Stimulated activated CD4-positive, alpha-beta T cell treated with anti-CD3 and anti-CD28 coated beads, Interleukin-4, amount 100 ng/mL, for 4 hours (primary cell): ENCODE measurements at places on chromosomes 2 and 18.

- DNase-seq, result peak; percentile 72
Measured at GRCh38 chr2:25274868-25275574, 66.7 kb downstream of the DNMT3A start.

DNA sequence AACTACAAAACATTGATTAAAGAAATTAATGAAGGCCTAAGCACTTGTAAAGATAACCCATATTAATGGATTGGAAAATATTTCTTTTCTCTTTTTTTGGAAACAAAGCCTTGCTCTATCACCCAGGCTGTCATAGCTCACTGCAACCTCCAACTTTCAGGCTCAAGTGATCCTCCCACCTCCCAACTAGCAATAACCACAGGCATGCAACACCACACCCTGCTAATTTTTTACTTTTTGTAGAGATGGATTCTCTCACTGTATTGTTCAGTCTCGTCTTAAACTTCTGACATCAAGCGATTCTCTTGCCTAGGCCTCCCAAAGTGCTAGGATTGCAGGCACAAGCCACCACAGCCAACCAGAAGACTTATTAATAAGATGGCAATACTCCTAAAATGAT lies 73.4 kb upstream of the NDUFV2 start:
- no peak for DNase-seq

GRCh38 chr2:150824118-150824517 lies 336.7 kb upstream of the RND3 start:
- DNase-seq, result no peak

DNA sequence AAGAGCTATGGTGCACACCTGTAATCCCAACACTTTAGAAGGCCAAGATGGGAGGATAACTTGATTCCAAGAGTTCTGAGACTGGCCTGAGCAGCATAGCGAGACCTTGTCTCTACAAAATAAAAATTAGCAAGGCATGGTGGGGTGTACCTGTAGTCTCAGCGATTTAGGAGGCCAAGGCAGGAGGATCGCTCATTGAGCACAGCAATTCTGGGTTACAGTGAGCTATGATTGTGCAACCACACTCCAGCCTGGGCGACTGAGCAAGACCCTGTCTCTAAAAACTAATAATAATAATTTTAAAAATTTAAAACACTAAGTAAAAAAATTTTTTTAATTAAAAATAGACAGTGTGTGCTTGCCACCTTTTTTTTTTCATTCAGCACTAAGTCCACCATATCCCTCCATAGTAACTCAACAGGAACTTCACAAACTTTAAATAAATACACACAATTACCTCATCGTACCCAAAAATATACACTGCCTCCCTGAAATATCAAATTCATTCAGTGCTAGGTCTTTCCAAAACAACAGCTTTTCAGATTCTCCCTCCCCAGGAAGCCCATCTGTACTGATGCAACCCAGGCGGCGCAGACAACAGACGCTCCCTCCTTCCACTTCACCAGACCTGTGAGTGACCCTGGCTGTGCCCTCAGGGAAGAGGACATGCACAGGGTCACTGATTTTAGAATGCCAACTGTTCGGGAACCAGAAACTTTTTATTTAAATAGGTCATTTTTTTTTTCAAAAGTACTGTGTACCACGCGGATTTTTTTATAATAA lies 29.6 kb downstream of the FAM168B start:
- no peak for DNase-seq

DNA sequence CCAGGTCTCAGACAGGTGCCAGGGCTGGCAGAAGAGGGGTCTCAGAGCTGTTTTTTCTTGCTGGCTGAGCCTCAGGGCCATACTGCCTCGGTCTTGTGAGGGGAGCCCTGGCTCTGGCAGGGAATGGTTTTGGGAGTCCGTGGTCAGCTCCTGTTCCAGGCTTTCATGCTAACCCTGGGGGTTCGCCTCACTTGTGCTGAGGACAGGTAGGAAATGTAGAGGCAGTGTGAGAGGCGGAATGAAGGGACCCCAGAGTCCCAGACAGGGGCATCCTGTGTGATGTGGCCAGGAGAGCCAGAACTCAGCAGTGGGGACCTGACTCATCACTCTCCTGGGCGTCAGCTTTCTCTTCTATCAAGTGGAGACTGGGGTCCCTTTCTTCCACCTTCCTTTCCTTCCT lies 5.7 kb upstream of the CELF4 start:
- DNase-seq, result no peak

DNA sequence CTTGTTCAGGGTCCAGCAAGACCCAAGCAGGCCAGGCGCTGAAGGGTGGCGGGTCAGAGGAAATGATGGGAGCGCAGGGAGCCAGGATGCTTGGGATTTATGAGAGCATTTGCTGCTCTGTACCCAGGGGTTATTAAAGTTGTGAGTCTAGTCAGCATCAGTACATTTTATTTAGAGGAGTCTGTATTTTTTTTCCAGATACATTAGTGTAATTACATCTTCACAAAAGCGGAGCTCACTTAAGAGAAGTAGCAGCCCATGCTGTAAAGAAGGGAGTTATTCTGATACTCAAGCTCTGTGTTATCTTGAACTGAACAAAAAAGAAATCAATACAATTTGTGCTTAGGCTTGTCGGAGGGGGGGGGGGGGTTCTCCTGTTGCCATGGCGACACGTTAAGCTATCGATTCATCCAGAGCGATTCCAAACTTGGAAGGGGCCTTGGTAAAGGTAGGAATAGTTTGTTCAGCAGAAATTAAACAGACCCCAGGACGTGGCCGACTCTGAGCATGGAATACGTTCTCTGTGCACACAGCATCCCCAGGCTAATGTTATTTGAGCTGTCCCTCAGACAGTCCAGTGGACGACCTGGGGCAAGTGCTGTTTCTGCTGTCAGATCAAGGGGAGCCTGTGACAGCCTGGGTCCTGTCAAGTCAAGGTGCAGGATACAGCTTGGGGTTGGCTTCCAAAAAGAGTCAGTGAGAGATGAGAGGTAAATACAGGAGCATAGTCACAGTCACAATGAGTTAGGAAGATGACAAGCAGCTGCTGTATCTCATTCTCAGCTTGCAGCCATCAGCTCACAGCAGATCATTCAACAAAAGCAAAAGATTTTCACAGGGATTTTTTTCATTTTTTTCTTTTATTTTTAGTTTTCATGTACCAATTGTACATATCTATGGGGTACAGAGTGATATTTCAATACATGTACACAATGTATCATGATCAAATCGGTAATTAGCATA lies 387.6 kb downstream of the DCDC2C start:
- no peak for DNase-seq

- no peak for DNase-seq
Measured at GRCh38 chr18:36499938-36500337, 202.4 kb downstream of the FHOD3 start.

DNA sequence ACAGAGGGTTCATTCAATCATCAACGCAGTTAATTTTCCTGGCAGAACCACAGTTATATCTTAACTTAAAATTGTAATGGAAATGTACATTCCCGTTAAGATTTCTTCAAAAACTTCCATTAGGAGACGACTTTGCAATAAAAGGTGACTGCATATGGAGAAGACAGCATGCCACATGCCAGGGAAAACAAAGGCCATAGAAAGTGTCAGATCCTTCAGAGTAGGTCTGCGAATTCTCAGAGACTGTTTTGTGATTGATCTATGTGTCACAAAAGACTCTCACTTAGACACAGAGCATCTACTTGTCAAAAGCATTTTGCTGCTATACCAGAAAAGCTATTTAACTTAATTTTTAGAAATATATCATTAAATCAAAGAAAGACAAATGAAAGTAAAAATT lies 274.6 kb downstream of the DPP10 start:
- no peak for DNase-seq

- DNase-seq, result no peak
Measured at GRCh38 chr2:45510701-45511420, 100.2 kb downstream of the SRBD1 start.

- no peak for DNase-seq
Measured at GRCh38 chr2:119820275-119820674, 60.6 kb downstream of the PTPN4 start.

DNA sequence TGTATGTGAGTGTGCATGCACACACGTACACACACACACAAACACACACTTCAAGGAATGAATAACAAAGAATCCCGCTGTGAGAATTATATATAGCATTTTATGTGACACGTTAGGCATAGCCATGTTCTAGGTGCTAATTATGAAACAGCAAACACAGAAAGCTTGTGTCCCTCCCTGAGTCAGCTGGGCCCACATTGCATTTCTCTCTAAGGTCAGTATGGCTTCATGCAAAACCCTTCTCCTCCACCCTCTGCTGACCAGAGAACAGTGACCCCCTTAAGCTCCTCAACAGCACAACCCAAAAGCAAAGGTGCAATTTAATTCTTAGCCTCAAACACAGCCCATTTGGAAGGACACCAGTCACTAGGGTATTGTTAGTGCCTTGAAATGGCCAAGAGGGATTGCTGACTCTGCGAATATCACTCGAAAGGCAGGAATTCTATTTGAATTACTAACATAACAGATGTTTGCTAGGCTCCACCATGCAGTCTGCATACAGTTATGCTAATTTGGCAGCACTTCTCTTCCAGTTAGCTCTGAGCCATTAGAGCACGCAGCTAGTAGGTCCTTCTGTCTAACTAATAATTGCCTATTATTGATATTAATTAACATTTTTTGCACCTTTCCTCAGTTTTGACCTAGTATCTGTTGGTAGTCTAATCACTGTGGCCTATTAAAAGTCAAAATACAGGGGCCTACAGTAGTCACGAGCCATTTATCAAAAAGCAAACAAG lies 149.0 kb downstream of the LNPK start:
- no peak for DNase-seq

- DNase-seq, result no peak
Measured at GRCh38 chr18:57853864-57854263, 50.7 kb upstream of the ATP8B1 start.

DNA sequence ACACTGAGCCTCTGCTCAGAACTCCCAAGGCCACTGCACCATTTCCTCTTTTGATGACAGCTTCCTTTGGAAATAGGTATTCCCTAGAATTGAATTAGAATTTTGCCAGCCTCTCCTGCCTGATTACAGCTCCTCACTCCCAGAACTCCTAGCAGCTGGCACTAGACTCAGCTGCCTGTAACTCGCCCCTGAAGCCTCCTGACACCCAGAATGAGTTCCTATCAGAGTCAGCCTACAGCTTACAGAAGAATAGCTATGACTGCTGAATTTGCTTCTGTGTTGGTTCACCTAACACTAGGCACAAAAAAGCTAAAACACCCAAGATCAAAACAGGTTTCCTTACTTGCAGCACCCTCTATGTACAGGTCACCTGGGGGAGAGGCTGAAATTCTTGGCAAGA lies 108.2 kb upstream of the PTPRM start:
- DNase-seq, result no peak

DNA sequence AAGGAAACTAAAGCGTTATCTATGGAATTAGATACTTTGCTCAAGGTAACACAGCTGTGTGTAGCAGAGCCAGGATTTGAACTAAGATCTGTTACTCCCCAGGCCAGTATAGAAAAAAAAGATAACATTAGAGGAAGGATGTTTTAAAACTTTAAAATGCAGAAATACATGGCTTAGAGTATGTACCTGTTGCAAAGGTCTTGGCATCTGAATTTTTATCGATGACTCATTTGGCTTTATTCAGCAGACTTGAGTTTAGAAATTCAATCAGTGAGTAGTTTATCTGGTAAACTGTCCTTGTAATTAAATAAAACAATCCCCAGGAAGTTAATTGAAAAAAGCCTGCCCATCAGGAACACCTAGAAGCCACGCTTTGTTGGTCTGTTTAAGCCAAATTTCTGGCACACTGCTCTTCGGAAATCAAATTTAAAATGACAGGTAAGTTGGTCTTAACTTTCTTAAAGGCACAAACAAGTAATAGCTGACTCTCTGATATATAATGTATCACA lies 36.9 kb downstream of the SCN9A start:
- no peak for DNase-seq

GRCh38 chr2:241363426-241363825 lies 7.3 kb downstream of the FARP2 start:
- DNase-seq, result no peak

- no peak for DNase-seq
Measured at GRCh38 chr2:106076941-106077340, 117.2 kb downstream of the UXS1 start.

DNA sequence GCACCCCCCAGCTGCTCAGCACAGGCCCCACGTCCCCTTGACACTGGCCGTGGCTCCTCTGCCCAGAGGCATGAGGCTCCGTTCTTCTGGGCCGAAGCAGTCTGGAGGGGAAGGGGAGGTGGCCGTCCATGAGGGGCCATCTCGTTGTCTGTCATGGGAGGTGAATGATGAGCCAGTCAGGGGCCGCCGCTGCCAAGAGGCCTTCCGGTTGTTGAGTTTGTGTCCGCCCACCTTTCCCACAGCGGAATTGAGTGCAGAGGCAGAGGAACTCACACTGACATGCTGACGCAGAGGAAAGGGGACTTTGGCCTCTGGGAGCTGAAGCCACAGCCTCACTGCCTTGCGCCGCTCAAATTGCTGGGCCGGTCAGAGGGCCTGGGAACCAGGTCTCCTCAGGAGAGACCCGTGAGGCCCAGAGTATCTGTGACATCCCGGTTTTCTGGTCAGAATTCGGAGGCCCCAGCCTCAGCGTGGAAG lies 268.4 kb downstream of the ATAD2B start:
- peak; percentile 6 for DNase-seq

DNA sequence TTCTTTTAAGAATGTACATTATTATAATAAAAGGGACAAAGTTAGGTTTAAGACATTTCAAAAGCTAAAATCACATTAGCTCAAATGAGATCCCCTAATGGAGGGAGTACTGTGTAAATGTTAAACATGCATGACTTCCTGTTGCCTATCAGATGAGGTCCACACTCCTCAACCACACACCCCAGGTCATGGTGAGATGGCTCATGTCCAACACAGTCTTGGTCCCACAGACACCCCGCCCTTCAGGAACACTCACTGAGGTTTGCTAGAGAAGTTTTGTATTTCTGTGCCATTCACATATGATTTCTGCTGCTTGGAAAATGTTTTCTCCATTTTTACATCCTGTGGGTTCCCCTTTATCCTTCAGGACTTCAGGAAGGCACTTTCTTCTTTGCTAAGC lies 491.0 kb downstream of the SOX11 start:
- no peak for DNase-seq
